ENCODE measurements at places on chromosomes 3 and 15.

- no peak for DNase-seq
Measured at GRCh38 chr3:10957976-10958749, 34.4 kb upstream of the SLC6A1 start.

- DNase-seq: no peak
Measured at GRCh38 chr3:125179143-125179883, 33.2 kb downstream of the SLC12A8 start.

DNA sequence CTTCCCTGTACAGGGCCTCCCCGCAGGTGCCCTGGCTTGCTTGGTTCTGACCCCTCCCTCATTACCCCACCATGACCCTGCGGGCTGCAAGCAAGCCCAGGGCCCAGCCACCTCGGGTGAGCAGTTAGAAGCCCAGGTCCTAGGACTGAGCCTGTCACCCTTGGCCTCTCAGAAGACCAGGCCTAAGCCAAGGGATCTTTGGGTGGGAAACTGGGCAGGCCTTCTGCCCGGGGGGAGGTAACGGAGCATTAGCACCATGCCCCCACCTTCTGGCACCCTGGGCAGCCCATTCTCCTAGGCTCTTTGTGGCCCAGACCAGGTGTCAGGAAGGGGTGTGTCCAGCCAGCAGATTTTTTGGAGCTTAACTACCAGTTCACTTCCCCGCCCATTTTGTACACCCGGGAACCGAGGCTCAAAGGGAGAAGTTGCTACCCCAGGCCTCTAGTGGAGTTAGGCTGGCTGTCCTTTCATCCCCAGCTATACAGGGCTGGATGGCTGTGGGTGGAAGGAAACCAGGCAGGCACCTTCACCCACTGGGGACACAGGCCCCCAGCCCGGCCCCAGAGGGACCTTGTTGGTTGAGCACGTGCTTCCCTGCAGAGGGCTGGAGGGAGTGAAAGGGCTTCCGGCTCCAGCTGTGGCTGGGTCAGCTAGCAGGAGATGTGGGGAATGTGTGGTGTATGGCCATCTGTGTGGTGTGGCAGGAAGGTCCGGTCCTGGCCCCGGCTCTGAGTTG, 1.4 kb downstream of the CSK start:
- no peak for DNase-seq

- DNase-seq: no peak
Measured at GRCh38 chr3:72782521-72782920, 65.7 kb downstream of the SHQ1 start.

DNA sequence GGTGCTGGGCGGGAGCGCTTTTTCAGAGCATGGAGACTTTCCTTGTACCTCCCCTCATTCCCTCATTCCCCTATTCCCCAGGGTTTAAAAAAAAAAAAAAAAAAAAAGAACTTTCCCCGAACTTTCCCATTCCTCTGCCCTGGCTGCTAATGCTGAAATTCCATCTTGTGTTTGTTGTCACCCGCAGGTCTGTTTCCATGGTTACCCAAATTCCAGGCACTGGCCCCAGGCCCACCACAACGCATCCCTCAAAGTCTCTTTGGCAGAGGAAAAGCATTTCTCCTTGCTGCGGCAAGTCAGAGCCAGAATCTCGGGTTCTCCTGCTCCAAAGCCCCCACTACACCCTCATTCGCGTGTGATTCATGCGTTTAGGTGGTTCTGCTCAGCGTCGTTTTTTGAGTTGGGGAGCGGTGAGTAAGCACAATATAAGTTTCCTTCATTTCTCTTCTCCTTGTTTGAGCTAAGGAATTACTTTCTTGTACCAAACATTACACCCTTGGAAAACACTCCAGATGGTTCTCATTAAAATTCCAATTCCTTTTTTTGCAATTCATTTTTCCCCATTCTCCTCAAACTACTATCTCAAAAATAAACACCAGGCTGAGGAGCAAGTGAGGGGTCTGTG, 21.6 kb downstream of the ANAPC13 start:
- peak; percentile 89 for DNase-seq

GRCh38 chr3:141392897-141393734, 24.8 kb downstream of the ZBTB38 start:
- no peak for DNase-seq

DNA sequence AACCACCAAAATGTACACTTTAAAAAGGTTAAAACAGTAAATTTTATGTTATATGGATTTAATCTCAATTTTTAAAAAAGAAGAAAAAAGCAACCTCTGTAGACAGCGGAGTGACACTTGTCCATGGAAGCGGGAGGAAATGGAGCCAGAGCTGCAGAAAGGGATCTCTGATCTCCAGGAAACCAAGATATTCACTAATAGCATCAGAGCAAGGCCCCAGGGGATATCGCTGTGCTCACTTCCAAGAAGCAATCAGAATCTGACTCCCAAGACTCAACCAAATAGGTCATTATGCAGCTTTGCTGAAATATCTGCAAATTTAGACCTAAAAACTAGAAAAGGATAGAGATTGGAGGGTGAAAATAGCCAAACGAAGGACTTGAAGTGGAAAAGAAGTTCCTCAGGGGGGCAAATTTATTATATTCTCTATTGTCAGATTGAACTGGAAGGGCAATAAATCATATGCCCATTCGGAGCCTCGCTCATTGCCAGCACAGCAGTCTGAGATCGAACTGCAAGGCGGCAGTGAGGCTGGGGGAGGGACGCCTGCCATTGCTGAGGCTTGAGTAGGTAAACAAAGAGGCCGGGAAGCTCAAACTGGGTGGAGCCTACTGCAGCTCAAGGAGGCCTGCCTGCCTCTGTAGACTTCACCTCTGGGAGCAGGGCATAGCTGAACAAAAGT, 62.0 kb upstream of the ATP2C1 start:
- DNase-seq: no peak

DNA sequence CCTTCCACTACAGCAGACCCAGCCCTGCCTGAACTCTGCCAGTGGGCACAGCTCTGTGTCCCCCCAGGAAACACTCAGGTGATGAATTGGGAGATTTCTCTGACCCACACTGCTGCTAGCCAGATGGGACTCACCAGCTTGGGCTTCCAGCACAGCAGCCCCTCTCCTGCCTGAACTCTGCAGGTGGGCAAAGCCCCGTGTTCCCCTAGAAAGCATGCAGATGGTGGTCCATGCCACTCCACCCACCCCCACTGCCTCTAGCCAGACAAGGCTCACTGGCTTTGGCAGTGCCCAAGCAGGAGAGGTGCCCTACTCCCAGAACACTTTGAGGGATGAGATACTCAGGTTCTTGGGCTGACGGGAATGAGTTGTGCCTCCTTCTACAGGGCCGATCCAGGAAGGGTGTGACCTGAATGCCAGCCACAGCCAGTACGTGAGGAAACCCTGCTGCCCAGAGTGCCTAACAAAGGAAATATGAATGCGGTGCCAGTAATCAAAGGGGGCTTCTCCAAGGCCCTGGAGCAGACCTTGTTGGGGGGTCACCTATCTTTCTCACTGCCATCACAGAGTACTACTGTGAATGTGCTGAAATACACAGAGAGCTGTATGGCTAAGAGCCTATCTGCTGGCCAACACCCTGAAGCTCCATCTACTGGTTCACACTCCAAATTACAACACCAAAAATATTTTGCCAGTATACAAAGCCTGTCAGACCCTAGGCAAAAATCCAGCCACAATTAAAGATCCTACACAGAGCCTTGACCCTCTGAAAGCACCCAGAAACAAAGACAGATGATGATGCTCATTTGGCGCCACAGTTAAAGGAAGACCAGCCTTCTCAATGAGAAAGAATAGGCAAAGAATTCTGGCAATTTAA, 61.9 kb downstream of the BTLA start:
- DNase-seq: no peak

GRCh38 chr3:11495948-11496557, 147.7 kb downstream of the VGLL4 start:
- no peak for DNase-seq

GRCh38 chr3:99084156-99084555, 182.7 kb upstream of the DCBLD2 start:
- no peak for DNase-seq

GRCh38 chr3:17979252-17979651, 236.8 kb upstream of the TBC1D5 start:
- no peak for DNase-seq

DNA sequence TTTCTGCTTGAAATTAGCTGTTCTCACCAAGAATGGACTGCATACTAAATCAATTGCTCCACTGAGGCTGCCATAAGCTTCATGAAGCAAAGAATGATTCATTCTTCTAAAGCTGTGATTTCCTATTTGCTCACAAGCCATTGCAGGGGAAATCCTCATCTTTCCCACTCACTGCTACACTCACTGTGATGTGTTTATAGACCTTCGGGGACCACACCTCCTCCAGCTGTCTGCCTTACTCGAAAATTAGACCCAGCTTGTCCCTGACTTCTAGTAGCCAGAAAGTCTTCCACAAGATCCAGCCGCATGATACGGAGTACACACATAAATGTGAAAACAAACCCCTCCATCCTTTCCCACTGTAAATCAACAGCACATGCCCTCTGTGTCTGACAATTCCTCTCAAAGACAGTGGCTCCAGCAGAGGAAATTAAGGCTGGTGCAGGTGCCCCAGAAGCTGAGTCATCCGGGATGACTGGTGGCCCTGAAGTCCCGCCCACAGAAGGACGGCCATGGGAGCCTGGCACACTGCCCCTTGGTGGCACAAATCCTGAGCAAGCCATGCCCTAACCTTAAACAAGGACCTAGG, 172.0 kb downstream of the STT3B start:
- no peak for DNase-seq

DNA sequence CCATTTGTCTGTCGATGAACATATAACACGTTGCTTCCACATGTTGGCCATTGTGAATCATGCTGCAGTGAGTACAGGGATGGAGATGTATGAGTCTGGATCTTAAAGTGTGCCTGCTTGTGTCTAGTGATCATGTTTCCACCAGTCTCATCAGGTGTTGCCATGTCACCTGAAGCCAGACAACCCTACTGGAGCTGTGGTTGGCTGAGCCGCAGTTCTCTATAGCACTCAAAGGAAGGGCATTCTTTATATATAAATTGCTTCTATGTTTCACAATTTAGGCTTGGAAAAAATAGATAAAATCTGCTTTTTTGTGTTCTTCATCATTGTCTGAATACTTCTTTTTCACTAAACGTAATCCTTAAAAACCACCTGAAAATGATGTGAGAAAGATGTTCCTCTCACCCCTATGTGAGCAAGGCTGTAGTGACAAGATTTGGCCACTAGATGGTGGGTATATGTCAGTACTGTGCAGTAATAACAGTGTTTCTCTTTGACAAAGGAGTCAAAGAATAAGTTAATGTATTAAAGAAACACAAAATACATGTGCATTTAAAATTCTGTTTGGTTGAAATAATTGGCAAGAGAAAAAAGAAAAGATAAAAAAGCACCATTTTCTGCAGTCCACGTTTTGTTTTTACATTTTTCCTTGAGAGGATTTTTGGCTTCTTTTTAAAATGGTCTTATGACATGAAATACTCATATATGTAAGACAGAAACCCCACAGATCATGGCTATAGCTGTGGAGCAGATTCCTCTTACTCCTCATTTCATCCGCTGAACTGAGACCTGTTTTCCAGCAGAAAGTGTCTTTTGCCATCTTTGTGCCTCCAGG, 394.5 kb upstream of the DPPA4 start:
- peak; percentile 42 for DNase-seq

- no peak for DNase-seq
Measured at GRCh38 chr3:51945031-51945840, 3.1 kb downstream of the PARP3 start.

DNA sequence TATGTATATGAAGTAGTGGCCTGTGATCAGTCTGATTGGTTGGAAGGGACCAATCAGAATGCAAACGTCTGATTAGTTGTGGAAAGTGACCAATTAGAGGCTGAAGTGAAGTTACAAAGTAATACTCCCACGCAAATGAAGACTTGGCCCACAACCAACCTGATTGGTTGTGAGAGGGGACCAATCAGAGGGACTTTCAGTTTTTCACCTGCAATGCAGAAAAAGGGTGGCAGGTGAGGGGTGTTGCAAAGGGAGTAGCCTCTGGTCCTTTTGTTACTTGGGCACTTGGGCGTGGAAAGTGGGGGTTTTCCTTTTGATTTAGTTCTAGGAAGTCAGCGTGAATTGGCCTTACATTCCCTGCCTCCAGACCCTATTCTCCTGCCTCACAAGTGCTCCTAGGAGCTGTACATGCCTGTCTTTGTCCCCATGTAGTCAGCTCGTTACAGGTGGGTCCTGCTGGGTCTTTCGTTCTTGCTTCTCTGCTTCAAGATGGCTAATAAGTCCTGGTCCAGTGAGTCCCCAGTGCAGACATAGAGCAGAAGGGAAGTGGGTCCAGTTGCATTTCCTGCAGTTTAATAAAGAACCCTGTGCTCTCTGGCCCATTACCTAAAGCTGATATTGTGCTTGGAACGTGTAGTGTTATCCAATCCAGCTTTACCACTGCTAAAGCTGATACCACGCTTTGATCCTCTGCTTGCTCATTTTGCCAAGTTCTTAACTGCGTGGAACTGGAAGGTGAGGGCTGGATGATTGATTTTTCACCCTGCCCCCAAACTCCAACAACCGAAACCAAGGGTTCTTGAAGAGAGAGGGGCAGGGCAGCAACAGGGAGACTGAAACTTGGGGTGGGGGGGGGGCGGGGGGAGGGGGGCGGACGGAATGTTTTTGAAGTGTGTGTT, 46.0 kb upstream of the CD47 start:
- no peak for DNase-seq

- no peak for DNase-seq
Measured at GRCh38 chr15:50996641-50997040, 88.2 kb downstream of the AP4E1 start.

DNA sequence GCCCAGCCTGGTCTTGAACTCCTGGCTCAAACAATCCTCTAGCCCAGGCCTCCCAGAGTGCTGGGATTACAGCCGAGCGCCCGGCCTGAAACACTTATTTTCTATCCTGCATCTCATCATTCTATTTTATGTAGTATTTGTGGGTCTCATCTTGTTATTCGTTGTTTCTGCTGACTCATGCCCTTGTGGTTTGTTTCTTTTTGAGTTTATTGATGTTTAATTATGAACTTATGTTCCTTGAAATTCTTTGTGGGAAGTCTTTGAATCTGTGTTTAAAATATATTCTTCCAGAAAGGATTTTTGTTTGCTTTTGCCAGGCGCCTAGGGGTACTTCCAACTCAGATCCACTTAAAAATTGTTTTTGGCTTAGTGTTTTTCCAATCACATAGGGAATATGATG, 78.3 kb upstream of the C15orf39 start:
- DNase-seq: no peak

GRCh38 chr3:111850537-111850936, 8.5 kb upstream of the PHLDB2 start:
- no peak for DNase-seq

GRCh38 chr15:38507570-38507969, 53.6 kb downstream of the FAM98B start:
- no peak for DNase-seq

GRCh38 chr3:120831066-120831465, 76.9 kb upstream of the STXBP5L start:
- no peak for DNase-seq

GRCh38 chr3:128472449-128473179, 5.9 kb upstream of the DNAJB8 start:
- DNase-seq: no peak

DNA sequence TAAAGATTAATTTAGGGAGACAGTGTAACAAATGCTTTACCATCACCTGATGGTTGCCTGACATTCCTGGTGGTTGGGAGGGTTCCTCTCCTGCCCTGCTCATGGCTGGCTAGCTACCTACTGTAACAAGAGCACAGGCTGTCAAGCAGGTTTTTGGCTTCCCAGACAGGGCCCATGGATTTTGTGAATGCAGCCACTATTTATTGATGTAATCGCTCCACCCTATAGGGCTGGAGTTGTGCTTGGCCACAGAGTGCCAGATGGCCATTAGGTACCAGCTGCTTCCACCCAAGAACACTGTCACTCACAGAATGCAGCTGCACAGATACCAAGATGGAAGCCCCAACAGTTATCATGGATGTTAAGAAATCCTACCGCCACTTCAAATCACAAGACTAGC, 31.0 kb upstream of the KLHL25 start:
- DNase-seq: no peak

- no peak for DNase-seq
Measured at GRCh38 chr3:113261626-113262303, 50.4 kb downstream of the BOC start.
